Bronchus fibroblast of lung (primary cell): ENCODE measurements at places on chromosomes 3 and 15. TPM values are rescaled to one million over a fixed set of nuclear protein-coding genes. Genes with fewer than 3 reads are reported as not detected.

The CFAP100 gene
- not detected in 2 replicates for total RNA-seq

The CATSPER2 gene
- total RNA-seq, result 0.15 and 0.17 TPM in 2 replicates

The SENP5 gene
- total RNA-seq, result 16.5 and 16.8 TPM in 2 replicates

The GPR176 gene
- 80.7 and 86.2 TPM in 2 replicates for total RNA-seq

The SLC15A2 gene
- 0.15 and 0.17 TPM in 2 replicates for total RNA-seq

The SPINT1 gene
- total RNA-seq, result 2.5 and 4.3 TPM in 2 replicates

The ANKUB1 gene
- not detected in 2 replicates for total RNA-seq

The ZDHHC19 gene
- total RNA-seq, result not detected in 2 replicates
